Neural progenitor cell (in vitro differentiated cells): ENCODE measurements at places on chromosomes 4 and X.

DNA sequence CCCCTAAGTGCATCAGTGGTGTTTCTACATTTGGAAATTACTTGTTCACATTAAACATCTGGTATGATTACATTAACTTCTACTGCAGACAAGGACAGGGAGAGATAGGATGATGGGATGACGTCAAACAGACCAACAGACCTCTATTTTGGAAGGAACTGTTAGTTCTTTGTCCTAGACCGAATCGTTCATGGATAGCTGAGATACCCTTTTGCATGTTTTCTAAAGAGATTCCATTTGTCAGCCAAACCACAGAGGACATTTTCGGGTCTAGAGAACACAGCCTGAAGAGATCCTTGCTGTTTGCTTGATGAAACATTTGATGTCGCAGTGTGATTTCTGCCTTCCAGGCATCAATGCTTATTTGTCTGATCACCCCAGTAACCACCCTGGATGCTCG lies 27.7 kb downstream of the CHST7 start:
- DNase-seq, result no peak

DNA sequence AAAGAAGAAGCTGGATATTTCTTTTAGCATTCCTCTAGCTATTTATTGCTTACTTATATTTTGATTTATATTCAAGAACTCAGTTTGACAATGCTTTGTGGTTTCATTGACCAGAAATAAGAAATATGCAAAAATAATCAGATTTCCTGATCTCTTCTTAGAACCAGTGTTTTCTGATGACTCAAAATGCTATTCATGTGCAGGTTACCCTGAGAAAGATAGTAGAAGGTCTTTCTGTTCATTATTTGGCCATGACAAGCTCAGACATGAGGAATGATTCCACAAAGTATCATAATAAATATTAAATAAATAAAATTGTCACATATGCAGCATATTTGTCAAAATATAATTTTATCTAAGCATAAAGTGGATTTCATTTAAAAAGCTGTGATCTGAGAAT lies 24.1 kb downstream of the ADH7 start:
- DNase-seq, result no peak

- peak; percentile 79 for DNase-seq
Observed at GRCh38 chr4:3047464-3048286, 26.7 kb downstream of the HTT-AS start.

- no peak for DNase-seq
Observed at GRCh38 chr4:152100379-152101201, 339.8 kb upstream of the GATB start.

GRCh38 chr4:28744066-28744465 lies 1883.4 kb downstream of the STIM2 start:
- DNase-seq, result no peak

DNA sequence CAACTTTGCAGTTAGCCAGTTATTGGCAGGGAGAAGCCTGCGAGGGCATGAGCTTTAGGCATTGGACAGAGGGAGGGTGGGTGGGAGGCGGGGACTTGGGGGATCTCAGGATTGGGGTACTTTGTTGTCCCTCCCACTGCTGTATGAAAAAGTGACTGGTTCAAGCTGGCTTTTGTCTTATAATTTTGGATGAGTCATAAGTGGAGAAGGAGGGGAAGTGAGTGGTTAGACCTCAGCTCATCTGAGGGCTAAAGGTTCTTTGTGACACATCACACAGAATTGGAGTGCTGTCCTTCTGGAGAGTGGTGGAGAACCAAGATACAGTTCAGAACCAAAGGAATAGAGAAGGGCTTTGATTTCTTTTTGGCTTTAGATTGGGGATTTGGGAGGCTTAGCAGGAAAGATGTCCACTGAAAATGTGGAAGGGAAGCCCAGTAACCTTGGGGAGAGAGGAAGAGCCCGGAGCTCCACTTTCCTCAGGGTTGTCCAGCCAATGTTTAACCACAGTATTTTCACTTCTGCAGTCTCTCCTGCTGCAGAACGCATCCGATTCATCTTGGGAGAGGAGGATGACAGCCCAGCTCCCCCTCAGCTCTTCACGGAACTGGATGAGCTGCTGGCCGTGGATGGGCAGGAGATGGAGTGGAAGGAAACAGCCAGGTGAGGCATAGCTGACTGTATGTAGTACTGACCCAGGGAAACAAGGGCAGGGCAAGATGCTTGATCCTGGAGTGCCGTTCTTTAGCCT lies at the start of gene SLC4A4:
SLC4A4 (plus strand) TSS at position 175 of the 748 bp plus-strand sequence.
- DNase-seq, result no peak
